ENCODE measurements at places on chromosomes 2 and 18.

- peak; percentile 53 for DNase-seq
These were observed 13.3 kb downstream of the LGALSL start for GRCh38 chr2:64467096-64467843.

- DNase-seq, result no peak
These were observed 4.2 kb upstream of the KLHL14 start for GRCh38 chr18:32777049-32777448.

DNA sequence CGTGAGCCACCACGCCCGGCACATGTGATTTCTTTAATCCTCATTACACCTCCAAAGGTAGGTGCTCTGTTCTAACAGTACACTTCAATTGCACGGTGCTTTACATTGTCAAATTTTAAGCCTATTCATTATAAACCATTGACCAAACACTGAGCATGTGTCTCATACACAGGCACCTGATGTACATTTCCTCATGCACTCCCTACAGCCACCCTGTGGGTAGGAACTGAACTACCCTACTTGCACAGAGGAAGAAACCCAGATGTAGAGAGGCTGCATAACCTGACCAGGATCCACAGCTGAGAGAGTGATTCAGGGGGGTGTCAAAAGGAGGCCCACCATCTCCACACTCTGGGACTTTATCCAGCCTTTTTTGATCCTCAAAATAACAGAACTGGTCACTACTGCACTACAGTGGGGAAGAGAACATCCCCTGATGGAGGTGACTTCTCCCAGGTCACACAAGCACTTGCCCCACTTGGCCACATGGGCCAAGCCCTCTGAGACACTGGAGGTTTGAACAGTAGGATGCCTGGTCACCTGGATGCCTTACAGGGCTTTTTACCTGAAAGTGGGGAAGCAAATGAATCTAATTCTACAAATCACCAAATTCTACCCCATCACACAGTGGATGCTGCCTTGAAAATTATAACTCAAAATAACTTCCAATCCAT is 6.9 kb upstream of the DPYSL5 start:
- peak; percentile 49 for DNase-seq

DNA sequence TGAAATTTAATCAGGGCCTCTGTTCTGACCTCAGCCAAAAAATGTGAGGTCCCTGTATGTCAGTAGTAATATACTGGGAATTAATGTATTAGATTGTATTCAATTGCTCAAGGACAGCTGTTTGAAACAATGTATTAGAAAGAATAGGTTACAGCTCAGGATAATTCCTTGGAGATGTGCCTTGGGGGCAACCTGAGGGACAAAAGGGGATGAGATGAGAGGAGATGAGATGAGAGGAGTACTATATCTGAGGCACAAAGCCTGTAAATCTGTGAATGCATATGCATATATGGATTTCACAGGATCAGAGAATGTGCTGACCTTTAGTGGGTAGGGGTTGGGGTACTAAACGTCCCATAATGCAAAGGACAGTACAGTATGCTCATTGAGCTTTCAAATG is 80.9 kb downstream of the NRXN1 start:
- DNase-seq, result no peak

DNA sequence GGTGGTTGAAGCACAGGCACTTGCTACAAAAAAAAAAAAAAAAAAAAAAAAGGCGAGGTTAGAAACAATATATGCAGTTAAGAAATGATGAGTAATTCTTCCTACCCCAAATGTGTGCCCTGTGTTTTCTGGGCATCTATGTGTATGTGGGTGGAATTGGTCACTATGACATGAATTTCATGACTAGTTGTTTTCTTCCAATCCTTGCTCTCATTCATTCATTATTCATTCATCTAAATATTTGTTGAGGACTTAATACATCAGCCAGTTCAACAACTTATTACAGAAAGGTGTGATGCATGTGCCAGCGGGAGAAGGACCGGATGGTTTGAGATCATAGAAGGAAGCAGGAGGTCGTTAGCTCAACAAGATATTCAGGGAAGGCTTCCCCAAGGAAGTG is 8.3 kb upstream of the EGR4 start:
- DNase-seq, result no peak

DNA sequence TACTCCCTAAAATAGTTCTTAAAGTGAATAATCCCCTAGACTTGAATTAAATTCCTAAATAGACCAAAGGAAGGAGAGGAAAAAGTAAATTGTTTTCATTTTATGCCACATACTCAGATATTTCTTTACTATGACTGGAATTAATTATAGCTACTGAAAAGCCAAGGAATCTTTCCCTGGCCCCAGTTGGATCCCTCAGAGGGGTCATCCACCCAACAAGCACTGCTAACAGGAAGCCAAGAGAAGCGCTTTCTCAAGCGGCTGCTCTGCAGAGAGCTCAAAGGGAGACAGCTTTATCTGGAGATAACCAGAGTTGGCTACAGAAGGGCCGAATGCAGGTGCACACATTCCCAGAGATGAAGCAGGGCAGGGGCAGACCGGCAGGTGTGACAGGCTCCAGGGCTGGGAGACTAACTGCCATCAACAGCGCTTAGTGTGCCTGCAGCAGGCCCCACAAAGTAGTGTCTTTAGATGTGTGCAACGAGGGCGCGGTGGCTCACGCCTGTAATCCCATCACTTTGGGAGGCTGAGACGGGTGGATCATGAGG is 51.1 kb downstream of the POLR1A start:
- no peak for DNase-seq

DNA sequence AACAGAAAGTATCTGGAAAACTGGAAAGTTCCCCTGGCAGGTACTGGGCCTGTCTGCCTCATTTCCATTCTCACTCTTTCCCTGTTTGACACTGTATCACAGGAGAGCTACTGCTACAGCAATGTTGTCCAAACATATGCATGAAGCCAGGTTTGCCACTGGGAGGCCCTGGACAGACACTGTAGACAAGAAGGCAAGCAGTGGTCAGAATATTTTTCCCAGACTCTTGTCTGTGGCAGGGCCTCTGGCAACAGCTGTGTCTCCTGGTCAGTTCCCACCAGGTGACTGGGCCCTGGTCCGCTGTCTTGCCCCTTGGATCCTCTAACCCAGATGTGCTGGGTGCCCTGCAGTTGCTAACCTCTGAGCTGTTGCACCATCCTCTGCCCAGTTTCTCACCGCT is 178.9 kb upstream of the FANCL start:
- DNase-seq, result no peak

DNA sequence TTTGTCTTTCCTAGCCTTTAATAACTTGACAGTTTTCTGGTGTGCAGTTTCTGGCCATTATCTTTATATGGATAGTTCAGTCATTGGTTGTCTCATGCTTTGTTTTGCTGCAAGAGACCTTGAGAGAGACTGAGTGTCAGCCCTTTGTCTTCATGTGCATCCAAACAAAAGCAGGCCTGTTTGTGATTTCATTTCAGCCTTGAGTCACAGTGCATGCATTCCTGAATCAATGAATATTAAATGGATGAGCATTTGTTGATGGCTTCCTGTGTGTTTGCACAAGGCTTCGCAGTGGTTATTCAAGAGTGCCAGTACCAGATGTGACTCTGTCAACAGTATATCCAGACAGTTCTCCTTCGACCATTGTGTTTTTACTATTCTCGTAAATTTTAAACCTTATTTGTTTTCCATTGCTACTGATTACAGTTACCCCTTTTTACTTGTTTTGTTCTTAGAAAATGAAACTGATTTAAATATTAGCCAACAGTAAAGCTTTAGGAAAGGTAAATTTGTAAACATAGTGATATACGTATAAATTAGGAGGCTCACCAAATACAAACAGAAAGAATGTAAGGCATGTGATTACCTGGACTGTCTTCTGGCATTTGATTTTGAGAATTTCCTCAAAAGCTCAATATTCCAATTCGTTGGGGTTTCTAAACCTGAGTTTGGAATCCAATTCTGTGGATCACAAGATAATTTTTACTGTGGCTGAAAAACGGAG is 319.8 kb downstream of the CTNNA2 start:
- DNase-seq, result no peak

- no peak for DNase-seq
These were observed 65.9 kb downstream of the MGAT5 start for GRCh38 chr2:134319596-134320254.

- no peak for DNase-seq
These were observed 148.3 kb downstream of the HNMT start for GRCh38 chr2:138112536-138112935.

DNA sequence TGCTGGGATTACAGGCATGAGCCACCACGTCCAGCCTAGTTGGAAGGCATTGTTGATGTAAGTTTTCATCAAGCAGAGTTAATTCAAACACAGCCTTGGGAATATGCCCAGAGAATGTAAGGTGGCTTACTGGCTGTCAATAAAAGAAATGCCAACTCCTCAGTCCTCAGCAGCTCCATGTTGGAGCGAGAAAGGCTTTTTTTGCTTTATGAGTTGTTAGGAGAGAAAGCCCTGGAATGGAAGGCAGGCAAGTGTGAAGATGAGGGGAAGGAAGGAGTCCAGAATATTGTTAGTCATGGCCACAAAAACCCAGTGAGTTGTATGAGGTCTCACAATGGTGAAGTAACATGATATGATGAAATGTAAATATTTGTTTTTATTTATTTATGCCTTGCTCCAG is 57.1 kb downstream of the MAP4K4 start:
- no peak for DNase-seq

Measured in common myeloid progenitor, CD34-positive (primary cell).